Activated T-helper 9 cell treated with anti-CD3 and anti-CD28 coated beads, Interleukin-2, amount 50 U/mL, for 16 hours (primary cell): ENCODE measurements at places on chromosomes 3 and 15.

- no peak for DNase-seq
These were observed 170.7 kb downstream of the NAALADL2 start for GRCh38 chr3:175029828-175030227.

GRCh38 chr15:79673416-79674123 is 223.2 kb downstream of the MTHFS start:
- DNase-seq: no peak

GRCh38 chr15:67372986-67373675 is 118.5 kb downstream of the IQCH start:
- DNase-seq: no peak

GRCh38 chr3:177824190-177824786 is 627.0 kb upstream of the TBL1XR1 start:
- no peak for DNase-seq

DNA sequence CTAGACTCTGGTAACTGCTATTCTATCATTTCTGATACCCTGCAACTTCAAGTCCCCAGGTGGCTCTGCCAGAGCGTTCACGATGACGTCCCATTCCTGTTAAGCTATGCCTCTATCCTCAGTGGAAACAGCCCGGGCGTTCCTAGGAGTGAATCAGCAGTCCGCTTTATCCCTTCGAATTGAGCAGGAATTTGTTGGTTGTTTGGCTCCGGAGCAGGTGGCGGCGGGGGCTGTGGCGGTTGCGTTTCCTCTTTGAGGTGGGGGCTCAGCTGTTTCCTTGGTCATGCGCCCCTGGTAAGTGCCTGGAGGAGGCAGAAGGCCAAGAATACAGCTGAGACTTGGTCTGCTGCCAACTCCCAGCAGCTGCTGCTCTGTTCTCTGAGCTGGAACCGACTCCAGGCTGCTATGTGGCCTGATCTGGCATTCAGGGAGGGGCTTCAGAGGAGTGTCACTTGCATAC is 25.2 kb downstream of the ARPP21 start:
- DNase-seq: no peak

- DNase-seq: no peak
These were observed 92.6 kb downstream of the TFDP2 start for GRCh38 chr3:142056656-142057330.

DNA sequence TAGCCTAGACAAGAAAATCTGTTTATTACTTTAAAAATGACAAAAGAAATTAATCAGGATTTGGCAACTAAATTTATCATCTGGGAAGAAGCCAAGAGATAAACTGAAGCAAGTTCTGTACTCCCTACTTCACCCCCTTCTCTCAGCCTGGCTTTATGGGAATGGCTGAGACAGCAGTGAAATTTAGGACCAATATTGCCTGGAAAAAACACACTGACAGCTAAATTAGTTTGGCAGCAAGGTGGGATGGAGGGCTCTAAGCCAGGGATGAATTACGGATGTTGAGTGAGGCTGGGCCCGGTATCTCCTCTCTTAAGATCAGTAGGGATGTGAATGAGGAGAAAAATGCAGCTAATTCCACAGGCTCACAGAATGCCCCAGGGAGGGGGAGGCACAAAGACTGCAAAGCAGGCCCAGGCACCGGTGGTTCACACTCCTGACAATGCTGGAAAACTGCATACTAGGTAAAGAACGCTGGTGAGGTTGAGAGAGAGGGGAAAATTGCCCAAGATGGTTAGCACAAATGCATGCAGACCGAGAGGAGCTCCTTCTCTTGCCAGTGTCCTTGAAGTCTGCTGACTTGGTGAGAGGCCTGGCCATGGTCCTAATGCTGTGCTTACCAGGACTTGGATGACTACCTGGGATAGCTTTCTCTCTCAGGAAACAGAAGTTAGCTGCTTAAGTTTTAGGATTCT is 89.0 kb downstream of the WDR76 start:
- DNase-seq: no peak

DNA sequence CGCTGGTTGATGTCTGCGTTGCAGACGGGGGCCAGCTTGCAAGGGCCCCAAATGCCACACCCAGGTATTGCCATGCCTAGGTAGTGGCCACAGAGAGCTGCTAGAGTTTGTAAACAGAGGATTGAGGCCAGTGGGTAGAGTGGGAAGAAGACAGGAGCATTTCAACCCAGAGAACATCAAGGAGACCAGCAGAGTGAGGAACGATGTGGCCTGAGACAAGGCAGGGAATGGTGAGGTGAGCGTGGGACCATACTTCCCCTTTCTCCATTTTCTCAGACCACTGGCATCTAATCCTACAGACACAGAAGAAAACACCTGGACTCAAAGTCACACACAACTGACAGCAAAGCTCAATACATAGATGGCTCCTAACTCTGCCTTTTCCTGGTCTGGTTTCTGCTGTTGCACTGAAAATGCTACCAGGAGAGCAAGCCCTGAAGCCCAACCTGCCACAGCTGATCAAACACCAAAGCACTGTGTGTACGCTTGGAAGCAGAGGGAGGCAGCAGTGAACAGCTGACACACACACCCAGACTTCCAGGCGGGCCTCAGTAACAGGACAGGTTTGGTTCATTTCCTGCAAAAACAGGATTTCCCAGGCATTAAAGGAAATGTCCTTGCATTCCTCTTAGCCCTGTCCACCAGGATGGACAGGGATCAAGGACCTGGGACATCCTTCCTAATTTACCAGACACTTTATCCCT is 1.6 kb downstream of the FAM174B start:
- no peak for DNase-seq

- no peak for DNase-seq
These were observed 119.5 kb upstream of the MLF1 start for GRCh38 chr3:158451405-158452055.

DNA sequence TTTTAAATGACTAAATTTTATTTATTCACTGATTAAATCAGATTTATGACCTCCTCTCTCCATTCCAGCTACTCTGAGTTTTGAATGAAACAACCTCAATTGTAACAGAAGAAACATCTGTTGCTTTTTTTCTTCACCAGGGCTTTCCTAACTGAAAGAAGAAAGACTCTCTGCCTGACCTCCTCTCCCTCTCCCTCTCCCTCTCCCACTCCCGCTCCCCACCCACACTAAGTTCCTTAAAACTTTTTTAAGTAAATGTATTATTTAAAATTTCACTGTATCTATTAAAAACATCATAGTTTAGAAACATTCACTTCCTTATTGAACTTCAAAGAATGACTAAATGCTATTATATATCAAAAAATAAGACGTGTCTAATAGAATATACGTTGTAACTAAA is 122.0 kb downstream of the TFDP2 start:
- DNase-seq: no peak

- DNase-seq: no peak
These were observed 462.0 kb upstream of the THRB start for GRCh38 chr3:24956613-24957012.

DNA sequence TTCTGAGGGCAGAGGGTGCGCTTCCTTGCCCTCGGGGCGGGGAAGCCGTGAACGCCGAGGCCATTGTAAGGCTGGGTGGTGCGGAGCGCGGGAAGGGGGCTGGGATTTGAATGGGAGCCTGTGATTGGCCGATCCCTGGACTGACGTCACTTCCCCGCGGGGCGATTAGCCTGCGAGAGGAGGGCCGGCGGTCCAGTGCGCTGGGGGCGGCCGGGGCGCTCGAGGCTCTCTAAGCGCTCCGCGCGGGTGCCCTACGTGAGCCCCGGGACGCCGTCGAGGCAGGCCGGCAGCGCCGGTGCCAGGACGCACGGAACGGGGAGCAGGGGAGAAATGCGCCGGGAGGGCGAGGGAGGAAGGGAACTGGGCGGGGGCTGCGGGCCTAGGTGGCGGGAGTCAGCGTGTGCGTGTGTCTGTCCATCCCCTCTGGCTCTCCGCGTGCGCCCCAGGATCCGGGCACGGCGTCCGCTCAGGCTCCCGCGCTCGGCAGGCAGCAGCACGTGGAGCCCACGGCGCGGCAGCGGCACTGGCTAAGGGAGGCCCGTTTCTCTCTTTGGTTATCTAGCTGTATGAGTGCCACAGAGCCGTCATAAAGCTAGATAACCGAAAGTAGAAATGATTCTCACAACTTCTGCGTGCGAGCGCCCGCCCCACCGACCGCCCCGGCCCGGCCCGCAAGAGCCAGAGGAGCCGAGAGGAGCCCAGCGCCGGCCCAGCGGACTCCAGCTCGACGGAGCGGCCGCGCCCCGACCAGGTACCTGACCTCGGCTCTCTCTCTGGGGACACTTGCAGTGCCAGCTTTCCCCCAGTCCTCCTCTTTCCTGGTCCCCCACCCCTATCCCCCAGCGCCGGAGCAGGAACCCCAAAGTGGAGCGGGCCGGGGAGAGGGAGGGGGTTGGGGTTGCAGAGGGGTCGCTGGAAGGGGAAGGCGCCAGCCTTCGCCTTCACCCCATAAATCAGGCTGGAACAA is 33.1 kb upstream of the POLG start:
- DNase-seq: no peak

GRCh38 chr3:58566398-58567250 is 10.6 kb downstream of the FAM107A start:
- DNase-seq: no peak

GRCh38 chr3:193742628-193743027 is 149.6 kb downstream of the OPA1 start:
- DNase-seq: no peak

GRCh38 chr3:127607675-127608361 is 9.6 kb downstream of the MCM2 start:
- DNase-seq: no peak

DNA sequence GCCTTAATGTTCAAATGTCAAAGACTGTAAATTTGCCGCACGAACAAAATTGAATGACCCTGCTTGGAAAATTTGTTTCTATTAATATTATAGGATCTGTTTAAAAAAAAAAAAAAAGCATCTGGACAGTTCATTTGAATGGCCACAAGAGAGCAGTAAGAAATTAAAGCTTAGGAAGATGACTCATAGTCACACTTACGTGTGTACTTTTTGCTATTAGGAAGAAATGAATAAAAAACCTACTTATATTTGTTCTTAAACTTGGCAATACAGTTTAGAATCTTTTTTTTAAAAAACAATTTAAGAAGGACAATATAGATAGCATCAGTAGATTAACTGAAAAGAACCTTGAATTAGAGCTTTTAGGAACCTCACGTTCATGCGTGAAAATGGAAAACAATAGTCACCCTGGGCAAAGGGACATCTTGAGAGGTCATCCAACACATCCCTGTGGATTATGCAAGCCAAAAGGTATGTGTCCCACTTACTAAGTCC is 621.8 kb downstream of the MECOM start:
- no peak for DNase-seq

- DNase-seq: no peak
These were observed 384.8 kb upstream of the CADM2 start for GRCh38 chr3:84573962-84574361.

- DNase-seq: no peak
These were observed 18.4 kb downstream of the ANKDD1A start for GRCh38 chr15:64930019-64930652.

DNA sequence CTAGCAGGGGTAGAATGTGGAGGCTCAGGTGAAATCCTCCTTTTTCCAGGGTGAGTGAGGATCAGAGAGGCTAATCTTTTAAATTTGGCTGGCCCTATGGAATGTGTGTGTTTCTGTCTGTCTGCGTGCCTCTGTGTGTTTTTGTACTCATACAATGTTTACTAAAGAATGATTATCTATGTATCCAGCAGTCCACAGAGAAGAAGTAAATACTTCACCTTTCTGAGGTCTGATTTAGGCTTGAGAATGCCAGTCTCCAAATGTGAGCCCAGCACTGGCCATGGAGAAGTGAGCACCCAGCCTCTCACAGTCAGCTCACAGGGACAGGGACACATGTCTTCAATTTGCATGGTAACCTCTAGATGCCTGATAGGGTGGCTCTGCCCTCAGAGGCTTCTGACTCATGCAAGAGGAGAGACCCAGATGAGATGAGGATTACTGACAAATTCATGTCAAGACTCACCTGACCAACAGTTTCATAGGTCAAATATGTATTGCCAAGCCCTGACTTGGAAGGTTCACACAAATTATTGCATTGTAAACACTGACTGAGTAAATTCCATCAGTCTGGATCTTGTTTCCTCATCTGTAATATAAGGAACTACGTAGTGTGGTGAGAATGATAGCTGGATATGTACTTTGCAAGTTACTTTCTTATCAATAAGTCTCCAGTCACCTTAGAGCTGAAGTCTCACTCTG is 31.0 kb downstream of the ENTPD3 start:
- no peak for DNase-seq

GRCh38 chr15:85337425-85338074 is 42.9 kb upstream of the AKAP13 start:
- DNase-seq: no peak

DNA sequence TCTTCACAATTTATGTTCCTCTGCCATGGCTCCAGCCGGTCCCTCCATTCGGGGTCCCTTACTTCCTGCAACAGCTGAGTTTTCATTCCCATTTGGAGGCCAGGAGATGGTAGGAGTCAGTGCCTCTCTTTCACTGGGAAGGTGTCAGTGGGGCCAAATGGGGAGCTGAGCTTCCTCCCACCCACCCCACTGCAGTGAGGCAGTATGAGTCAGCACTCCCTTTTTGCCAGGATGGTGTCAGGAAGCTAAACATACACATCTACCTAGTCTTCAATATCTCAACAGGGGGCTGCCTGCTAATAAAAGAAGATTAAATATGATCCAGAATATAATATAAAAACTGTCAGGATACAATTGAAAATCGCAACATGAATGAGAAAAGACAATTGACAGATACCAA is 12.7 kb upstream of the ACTC1 start:
- DNase-seq: no peak
